T-cell (primary cell): ENCODE measurements at places on chromosomes 11 and 22.

DNA sequence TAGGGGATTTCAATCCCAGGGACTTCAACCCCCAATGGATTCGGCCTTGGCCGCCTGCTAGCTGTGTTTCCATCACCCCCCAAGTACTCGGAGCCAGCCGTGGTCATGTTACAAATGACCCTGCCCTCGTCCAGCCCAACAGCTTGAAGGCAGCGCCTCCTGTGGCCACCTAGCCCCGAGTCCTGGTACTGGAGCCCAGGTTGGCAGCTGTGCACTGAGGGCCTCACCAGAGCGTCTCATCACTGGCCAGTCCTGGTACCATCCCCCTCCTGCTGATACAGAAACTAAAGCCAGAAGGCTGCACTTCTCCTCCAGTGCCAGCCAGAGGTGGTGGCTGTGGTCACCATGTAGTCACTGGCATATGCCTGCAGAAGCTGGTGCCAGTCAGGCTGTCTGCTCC lies 44.9 kb upstream of the FADD start:
- DNase-seq, result no peak

GRCh38 chr11:1291295-1292017 lies 18.0 kb downstream of the TOLLIP start:
- no peak for DNase-seq

DNA sequence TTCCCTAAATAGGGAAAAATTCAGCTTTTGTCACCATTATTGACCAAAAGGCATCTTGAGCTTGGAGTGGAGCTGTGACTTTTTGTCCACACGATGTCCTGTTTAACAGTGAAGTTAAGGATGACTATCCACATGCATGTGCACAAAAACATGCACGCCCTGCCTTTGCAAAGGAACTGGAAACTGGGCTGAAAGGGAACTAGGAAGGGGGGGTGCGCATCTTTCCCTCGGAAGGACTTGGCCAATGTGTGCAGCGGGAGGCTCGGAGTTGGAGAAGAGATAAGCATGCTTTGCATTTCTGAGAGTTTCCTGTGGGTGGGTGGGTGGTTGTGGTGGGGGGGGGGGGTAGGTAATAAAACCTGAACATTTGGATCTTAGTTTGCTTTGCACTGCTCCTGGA lies 411 bp upstream of the KIRREL3 start:
- DNase-seq, result no peak

DNA sequence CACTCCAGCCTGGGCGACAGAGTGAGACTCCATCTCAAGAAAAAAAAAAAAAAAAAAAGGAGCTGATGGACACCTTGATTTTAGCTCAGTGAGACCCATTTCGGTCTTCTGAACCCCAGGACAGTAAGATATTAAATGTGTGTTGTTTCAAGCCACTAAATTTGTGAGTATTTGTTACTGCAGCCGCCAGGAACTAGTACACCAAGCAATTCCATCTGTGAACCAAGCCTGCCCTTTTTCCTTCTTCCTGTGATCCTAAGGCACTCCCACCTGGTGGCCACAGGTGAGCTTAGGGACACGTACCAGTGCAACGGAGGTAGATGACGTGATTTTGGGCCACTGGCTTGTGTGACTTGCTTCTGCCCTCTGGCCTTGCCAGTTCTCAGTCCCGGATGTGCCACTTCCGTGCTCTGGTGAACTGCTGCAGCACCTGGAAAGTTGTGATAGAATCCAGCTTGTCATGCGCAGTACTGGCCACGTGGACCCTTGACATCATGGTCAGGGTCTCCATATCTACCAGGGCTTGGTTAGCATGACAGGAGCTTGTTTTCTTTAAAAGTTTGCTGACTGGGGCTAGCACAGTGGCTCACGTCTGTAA lies 19.6 kb upstream of the ATXN10 start:
- no peak for DNase-seq

DNA sequence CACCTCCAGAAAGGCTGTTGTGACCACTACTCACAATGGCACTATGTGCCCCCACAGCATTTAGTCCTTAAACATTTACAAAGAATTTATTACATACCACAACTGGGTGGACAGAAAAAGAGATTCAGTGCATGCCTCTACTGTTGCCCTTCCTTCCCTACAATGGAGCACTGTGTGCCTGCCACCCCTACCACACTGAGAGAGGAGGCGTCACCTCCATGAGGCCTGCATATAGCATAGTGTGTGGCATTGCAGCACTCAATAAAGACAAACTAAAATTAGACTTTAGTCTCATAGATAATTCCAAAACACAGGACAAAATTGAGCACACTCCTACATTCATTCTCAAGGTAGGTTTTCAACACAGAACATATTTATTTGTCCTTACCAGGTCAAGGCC lies 25.8 kb downstream of the THAP12 start:
- no peak for DNase-seq

GRCh38 chr22:49564666-49565515 lies 262.8 kb downstream of the BRD1 start:
- DNase-seq, result no peak

DNA sequence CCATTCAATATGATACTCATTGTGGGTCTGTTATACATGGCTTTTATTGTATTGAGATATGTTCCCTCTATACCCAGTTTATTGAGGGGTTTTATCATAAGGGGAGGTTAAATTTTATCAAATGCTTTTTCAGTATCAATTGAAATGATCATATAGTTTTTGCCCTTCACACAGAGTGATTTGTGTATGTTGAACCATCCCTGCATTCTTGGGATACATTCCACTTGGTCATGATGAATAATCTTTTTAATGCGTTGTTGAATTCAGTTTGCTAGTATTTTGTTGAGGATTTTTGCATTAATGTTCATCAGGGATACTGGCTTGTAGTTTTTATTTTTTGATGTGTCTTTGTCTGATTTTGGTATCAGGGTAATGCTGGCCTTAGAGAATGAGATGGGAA lies 98.0 kb downstream of the ATG16L2 start:
- no peak for DNase-seq

- no peak for DNase-seq
Observed at GRCh38 chr11:133570376-133570775, 38.1 kb upstream of the OPCML start.

- DNase-seq, result no peak
Observed at GRCh38 chr22:26800858-26801257, 143.5 kb downstream of the MIAT start.

DNA sequence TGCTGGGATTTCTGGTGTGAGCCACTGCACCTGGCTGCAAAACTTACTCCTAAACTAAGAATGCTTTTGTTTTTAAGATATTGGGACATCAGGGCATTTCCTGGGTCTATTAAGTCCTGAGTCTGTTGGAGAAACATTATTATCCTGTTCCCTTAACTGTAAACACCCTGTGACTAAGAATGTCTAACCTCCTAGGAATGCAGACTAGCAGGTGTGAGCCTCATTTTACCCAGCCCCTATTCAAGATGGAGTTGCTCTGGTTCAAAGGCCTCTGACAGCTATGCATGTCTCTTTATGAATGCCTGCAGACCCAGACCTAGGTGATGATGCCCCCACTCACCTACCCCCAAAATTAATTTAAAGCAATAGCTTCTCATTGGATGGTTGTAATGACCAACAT lies 46.2 kb downstream of the DEPDC5 start:
- DNase-seq, result no peak

GRCh38 chr11:58659910-58660570 lies 37.6 kb downstream of the CNTF start:
- DNase-seq, result no peak

DNA sequence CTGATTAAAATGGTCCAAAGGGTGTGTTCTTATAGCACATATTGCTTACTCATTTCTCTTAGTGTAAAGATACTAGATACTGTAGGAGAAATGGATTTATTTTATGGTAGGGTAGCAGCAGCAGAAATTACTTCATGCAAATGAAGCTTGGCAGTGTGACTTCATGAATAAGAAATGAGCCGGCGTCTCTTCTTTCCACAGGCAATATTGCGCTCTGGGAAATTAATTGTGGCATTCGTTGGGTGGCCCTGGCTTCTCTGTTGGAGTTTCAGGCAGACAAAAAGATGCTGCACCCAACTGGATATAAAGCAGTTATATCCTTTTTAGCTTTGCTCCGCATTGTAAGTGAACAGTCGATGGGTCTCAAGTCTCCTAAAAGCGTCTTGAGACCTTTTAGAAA lies 211.0 kb upstream of the NAV2 start:
- DNase-seq, result no peak

GRCh38 chr11:30902929-30903328 lies 316.8 kb upstream of the MPPED2 start:
- no peak for DNase-seq

DNA sequence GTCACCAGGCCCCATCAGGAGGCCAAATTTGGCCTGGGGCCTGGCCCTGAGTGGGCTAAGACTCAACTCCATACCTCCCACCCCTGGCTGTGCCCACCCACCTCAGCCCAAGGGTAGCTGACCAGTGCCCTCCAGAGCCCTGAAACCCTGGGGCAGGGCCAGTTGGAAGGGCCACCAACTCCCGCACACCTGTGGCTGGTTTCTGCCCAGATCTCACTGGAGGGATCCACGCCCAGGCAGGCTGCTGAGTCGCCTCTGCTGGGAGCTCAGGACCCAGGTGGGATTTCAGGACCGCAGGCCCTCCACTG lies 8.9 kb upstream of the PIM3 start:
- no peak for DNase-seq

GRCh38 chr11:132496341-132496740 lies 1036.0 kb downstream of the OPCML start:
- no peak for DNase-seq

- no peak for DNase-seq
Observed at GRCh38 chr11:59542142-59542810, 30.9 kb downstream of the OR4D9 start.

- DNase-seq, result no peak
Observed at GRCh38 chr11:1402355-1403077, 12.8 kb downstream of the BRSK2 start.

DNA sequence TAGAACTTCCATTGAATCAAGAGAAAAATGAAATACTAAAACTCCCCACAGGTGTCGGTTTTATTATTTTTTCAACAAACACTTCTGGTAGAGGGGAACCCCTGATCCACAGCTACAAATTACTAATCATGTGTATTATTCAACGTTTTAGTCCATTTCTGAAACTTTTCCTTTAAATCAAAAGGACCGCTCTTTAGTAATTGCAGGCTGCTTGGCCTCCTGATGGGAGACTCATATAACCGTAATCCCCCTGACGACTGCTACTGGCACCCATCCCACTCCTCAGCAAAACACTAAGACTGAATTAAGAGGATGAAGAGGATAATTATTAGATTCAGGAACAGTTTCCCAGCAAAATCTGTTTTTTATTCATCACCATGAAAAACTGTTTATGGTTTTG lies 46.4 kb downstream of the PAX6 start:
- DNase-seq, result no peak

DNA sequence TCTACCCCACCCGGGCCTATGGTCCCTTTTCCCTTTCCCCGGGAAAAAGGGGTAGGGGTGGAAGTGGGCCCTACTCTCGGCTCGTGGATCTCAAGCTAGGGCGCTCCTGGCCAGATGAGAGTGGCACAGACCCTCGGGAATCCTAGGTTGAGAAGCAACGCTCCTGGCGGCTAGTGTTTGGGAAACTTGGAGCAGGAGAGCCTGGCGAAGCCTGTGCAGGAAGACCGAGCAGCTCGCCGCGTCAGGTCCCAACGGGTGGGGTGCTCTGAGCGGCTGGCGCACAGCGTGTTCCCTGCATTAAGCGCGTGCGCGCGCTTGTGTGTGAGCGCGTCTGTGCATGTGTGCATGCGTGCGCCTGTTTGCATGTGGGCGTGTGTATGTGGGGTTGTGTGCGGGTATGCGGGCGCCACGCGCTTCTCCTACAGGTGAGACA lies 7.1 kb upstream of the FLI1 start:
- peak; percentile 62 for DNase-seq

DNA sequence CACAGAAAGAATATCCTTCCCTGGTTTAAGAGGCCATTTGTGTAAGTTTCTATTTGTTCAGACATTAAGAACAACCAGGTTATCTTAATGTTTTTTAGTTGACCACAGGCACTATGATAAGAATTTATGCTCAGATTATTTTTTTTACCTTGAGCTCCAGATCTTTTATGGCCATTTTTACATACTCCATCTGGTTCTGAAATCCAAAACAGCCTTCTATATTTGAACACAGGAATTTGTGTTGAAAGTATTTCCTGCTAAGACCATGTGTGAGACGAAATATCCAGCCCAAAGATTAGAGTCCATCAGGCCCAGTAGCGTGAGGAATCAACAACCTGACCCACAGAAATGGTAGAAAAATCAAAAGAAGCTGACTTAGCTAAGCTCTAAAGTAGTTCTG lies 569.9 kb upstream of the FAT3 start:
- no peak for DNase-seq

- no peak for DNase-seq
Observed at GRCh38 chr11:47551086-47551485, 1.8 kb downstream of the CELF1 start.

- DNase-seq, result no peak
Observed at GRCh38 chr11:65425971-65426838, 3.6 kb downstream of the NEAT1 start.

- DNase-seq, result no peak
Observed at GRCh38 chr11:86180423-86180822, 64.1 kb upstream of the EED start.

DNA sequence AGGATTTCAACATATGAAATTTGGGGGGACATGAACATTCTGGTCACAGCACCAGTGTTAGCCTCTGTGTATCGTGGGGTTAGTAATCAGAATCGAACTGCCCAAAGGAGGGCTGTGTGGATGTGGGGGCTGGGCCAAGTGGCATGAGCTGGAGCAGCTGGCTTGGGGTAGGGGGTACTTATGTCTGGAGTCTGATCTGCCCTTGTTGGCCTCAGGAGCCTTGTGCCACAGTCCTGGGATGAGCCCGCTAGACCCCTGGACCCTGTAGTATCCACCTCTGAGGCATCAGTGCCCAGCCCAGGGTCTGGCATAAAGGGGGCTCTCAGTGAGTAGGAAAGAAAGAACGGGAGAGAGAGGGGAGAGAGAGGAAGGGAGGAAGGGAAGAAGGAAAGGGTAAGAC lies 67.3 kb downstream of the LRRC32 start:
- DNase-seq, result no peak

- peak; percentile 53 for DNase-seq
Observed at GRCh38 chr11:66277471-66278362, at the start of gene CNIH2. Gene CNIH2 (plus strand): TSS chr11:66278175. CDS start chr11:66278457, 282 bp downstream.

GRCh38 chr22:37632174-37633088 lies 7.0 kb upstream of the SH3BP1 start:
- DNase-seq, result no peak

GRCh38 chr11:10457901-10458300 lies 2.8 kb downstream of the AMPD3 start:
- DNase-seq, result no peak
